Muscle of leg (tissue), 16 donors: ENCODE measurements at places on chromosomes 2 and 18. TPM values are rescaled to one million over a fixed set of nuclear protein-coding genes. Genes with fewer than 3 reads are reported as not detected.

The KCNS3 gene
- polyA plus RNA-seq: 4.4 TPM

The CPS1 gene
- polyA plus RNA-seq: 1.1 TPM

The PPP1R7 gene
- 82.2 TPM for polyA plus RNA-seq

DNA sequence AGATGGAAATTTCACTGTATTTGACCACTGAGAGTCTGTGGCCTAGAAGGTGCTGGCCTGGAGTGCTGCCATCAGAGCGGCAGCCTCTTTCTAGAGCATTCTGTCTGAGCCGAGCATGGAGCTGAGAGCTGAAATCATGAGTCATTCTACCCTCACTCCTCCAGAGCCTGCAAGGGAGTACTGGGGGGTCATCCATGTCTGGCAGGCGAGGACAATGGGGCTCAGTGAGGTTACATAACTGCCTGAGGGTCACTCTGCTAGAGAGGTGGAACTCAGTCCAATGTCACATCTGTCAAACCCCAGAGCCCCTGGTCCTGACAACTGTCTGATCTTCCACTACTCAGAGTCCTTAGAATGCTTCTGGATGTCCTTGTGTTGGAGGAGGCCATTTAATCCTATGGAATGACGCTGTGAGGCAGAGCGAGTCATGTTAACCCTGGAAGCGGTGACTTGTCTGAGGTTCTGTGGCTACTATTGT is 65.3 kb downstream of the HAUS1 start:
- DNase-seq: no peak
- no peaks in the 10 kb centered on the region for H3K27me3 ChIP-seq
- H3K27ac ChIP-seq: no peak overlapping the region
- peaks cover 8% of the 10 kb centered on the region for H3K4me1 ChIP-seq
- H3K36me3 ChIP-seq: no peaks in the 10 kb centered on the region

The C2orf49 gene
- 13.4 TPM for polyA plus RNA-seq

- H3K36me3 ChIP-seq: no peaks in the 10 kb centered on the region
- H3K27me3 ChIP-seq: no peaks in the 10 kb centered on the region
- no peak overlapping the region for H3K4me3 ChIP-seq
- peaks cover 8% of the 10 kb centered on the region for H3K4me1 ChIP-seq
- no peak overlapping the region for H3K27ac ChIP-seq
These were observed 399.8 kb downstream of the TXNL1 start for GRCh38 chr18:56238576-56238975.

GRCh38 chr2:166179201-166179600 is 51.4 kb upstream of the SCN1A start:
- no peak overlapping the region for H3K27ac ChIP-seq
- no peaks in the 10 kb centered on the region for H3K4me1 ChIP-seq
- no peaks in the 10 kb centered on the region for H3K27me3 ChIP-seq

DNA sequence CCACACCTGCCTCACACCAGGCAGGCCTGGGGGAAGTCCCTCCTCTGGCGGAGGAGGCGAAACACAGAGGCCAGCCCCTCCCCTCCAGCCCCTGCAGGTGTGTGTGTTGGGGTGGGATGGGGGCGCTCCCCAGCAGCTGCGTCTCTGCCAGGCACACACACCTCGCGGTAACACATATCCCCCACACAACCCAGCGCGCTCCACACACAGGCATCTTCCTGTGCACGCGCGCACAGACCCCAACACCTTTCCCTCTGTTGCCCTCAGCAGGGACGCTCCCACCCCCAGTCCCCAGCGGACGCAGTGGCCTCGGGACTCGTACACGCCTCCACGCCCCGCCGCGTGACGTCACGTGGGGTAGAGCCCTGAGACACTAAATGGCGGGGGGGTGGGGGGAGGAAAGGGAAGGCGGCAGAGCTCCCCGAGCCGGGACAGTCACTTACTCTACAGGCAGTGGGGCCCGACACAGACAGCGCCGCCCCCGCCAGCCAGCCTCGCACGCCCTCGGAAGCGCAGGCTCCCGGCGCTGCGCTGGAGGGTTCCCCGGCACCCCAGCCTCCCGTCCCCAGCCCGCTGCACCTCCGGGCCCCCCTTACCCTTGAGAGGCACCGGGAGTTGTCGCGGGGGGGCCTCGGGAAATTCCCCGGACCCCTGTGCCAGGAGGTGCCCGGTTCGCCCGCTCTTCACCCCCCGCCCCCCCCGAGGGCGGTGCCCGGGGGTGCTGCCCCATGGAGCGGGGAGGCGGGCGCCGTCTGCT is at the start of gene WNT10A:
TSS of gene WNT10A (plus strand) at position 751 of the 757 bp plus-strand sequence. CDS start 144 bp downstream, outside the sequence.
- H3K27ac ChIP-seq: no peak within 1 kb of the TSS
- H3K4me1 ChIP-seq: peaks cover 62% of the 10 kb centered on the region
- DNase-seq: no peak
- no peaks in the 10 kb centered on the region for H3K36me3 ChIP-seq
- peaks cover 91% of the 10 kb centered on the region for H3K27me3 ChIP-seq

GRCh38 chr18:8938817-8939216 is 163.7 kb upstream of the NDUFV2 start:
- no peak overlapping the region for H3K4me3 ChIP-seq
- no peaks in the 10 kb centered on the region for H3K36me3 ChIP-seq
- no peak overlapping the region for H3K27ac ChIP-seq
- no peaks in the 10 kb centered on the region for H3K27me3 ChIP-seq
- H3K4me1 ChIP-seq: peaks cover 11% of the 10 kb centered on the region

DNA sequence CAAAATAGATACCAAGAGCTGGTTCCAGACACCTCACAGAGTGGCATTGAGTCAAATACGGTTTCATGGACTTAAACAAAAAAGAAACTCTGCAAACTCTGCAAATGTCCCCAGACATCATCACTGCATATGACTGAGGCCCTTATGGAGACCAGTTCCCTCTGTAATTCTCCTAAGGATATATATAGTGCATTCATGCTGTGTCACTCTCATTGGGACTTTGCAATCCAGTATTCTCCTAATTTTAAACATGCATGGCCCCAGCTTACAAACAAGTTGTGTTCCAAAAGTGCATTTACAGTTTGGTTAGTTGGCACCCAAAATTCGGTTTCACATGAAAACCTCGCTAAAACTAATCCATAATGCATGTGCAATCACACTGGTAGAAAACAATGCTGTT is 18.6 kb upstream of the INO80C start:
- no peak overlapping the region for H3K4me3 ChIP-seq
- H3K27me3 ChIP-seq: no peaks in the 10 kb centered on the region
- no peak overlapping the region for H3K27ac ChIP-seq
- DNase-seq: no peak

DNA sequence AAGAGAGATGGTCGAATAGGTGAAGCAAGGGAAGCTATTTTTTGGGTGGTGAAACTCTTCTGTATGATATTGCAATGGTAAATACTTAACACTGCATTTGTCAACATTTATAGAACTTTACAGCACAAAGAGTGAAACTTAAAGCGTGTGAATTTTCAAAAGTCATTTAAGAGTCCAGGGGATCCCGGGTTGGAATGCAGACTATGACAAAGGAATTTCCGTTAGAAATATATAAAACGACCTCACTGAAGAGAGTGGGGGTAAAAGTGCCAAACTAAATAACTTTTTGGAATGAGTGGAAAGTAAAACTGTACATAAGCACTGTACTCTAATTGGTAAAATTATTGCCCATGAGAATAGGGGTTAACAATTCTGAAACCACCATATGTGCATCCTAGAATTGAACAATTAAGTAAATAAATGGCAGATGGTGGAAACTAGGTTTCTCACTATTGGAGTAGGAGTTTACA is 191.0 kb upstream of the FN1 start:
- H3K27ac ChIP-seq: no peak overlapping the region
- no peak overlapping the region for H3K4me3 ChIP-seq
- no peaks in the 10 kb centered on the region for H3K36me3 ChIP-seq
- no peaks in the 10 kb centered on the region for H3K27me3 ChIP-seq
- peaks cover 9% of the 10 kb centered on the region for H3K4me1 ChIP-seq

GRCh38 chr2:213152065-213152794 is 818 bp upstream of the IKZF2 start:
- H3K4me3 ChIP-seq: peak overlapping the region; percentile 64
- no peaks in the 10 kb centered on the region for H3K4me1 ChIP-seq
- peak; percentile 82 for DNase-seq
- H3K36me3 ChIP-seq: no peaks in the 10 kb centered on the region
- H3K27me3 ChIP-seq: no peaks in the 10 kb centered on the region

The DNAH7 gene
- polyA plus RNA-seq: 0.58 TPM

The INHA gene
- 0.78 TPM for polyA plus RNA-seq
